Foreskin melanocyte (primary cell): ENCODE measurements at places on chromosomes 16 and 17.
A peak's percentile ranks its signal among the peaks of the same experiment; 100 is the strongest.

DNA sequence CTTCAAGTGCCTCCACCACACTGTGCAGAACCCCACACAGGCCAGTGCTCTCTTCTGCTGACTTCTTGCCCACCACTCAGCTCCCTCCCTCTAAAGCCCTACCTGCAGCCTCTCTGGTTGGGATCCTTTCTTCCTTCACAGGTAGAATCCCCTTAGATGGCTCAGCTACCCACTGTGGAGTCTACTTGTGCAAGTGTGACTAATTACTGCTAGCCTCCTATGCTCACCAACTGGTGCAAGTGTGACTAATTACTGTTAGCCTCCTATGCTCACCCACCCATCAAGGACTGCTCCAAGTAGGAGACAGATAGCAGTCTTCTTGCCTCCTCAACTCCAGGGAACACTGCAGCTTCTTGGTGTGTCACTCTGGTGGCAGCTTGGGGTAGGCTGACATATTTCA lies 43.6 kb downstream of the TEX14 start:
- DNase-seq = no peak

DNA sequence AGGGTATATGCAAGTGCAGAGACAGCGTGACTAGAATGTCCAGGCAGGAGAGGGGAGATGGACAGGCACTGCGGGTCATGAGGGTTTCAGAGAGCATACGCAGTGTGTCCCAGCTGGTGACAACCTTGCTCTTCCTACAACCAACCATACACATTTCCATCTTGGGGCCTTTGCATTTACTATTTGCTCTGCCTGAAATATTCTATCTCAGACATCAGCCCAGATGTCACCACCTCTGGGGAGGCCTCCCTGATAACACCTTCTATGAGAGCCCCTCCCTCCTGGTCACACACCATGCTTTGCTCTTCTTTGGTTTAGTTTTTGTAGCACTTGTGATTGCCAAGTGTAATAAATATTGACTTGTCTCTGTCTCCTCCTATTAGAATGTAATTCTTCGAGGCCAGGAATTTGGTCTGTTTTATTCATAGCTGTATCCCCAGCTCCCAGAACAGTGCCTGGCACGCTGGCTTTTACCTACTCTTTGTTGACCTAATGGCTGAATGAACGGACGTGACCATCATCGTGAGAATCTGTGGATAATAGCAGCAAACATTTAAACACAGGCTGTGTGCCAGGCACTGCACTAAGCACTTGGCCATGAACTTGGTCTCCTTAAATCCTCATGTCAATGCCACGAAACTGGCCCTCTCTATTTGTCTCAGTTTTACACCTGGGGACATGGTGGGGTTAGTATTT lies 51.9 kb downstream of the PLCG2 start:
- no peak for DNase-seq

GRCh38 chr17:31845291-31845690 lies 13.8 kb downstream of the COPRS start:
- no peak for DNase-seq

GRCh38 chr17:80812362-80813088 lies 179.1 kb upstream of the CHMP6 start:
- no peak for DNase-seq

DNA sequence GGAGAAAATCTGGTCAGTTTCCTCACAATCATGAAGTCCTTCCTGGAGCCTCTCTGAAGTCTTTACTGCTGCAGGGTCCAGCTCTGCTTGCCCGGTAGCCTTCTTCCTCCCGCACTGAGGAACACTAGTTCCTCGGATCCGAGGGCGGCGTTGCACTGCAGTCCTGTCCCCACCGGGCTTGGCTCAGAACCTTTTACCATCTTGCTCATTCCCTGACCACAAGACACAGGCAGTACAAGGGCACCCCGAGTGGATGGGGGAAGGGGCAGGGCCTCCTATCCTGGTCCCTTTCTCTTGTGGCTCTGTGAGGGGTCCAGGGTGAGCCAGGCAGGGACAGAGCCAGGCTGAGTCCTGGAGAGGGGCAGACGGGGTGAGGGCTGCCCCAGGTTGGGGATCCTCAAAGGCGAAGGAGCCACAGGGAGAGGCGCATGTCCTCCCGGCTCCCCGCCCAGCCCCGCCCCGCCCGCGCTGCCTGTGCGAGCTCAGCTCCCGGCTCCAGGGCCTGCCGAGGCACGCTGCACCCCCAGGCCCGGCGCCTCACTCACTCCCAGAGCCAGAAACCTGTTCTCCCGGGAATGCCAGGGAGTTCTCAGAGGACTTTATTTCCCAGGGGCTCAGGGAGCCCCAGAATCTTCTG lies 1.5 kb downstream of the FOXN1 start:
- DNase-seq = no peak

GRCh38 chr17:21194226-21194625 lies 19.7 kb downstream of the TMEM11 start:
- no peak for DNase-seq

DNA sequence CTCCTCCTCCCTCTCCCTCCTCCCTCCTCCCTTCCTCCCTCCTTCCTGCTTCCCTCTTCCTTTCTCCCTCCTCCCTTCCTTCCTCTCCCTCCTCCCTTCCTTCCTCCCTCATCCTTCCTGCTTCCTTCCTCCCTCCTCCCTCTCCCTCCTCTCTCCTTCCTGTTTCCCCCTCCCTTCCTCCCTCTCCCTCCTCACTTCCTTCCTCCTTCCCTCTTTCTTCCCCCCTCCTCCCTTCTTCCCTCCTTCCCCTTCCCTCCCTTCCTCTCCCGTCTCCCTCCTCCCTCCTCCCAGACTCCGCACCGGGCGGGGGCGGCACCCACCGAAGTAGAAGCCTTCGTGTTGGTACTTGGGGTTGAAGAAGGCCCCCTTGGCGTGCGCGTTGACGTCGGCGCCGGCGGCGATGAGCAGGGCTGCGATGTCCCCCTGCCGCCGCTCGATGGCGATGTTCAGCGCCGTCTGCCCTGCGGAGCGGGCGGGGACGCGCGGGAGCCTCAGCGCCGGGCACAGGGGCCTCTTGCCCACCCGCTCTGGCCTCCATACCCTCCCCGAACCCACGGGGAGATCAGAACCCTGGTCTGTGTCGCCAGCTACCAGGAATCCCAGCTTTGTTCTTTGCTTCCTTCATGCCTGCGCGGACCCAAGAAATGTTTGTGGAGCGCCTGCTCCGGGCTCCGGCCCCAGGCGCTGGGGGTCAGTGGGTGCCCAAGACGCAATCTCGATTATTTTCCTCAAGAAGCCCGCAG lies 22.2 kb downstream of the TRPV3 start:
- peak; percentile 68 for DNase-seq
